HAP-1 (cell line): ENCODE measurements at places on chromosomes 13 and 19.

DNA sequence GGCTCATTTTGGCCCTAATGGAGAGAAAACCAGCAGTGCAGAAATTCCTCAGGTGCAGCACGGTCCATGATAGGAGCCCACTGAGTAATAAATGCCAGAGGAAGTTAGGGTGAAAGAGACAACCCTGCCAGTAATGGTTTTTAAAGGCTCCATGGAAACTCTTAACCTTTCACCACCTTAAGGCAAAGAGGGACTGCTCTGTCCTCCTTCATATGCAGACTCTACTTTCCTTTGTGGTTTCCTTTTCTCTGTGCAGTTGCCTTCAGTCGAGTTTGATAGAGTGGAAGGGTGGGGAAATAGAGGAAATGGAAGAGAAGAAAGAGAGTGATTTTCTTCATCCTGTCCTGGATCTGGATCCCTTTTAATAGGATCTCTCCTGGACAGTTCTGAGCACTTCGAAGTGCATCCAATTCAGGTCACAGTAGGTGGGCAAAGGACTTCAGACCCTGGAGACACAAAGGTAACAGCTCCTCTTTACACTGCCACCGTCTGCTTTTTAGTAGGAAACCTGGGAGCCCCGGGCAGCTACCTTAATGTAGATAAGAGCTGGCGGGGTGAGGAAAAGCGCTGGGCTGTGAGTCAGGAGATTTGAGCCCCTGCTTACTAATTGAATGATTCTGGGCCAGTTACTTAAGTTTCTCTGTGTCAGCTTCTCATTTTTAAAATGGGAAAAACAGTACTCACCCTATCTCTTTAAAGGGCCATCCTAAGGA lies 294.8 kb downstream of the KCNRG start:
- DNase-seq = no peak

- no peak for DNase-seq
Observed at GRCh38 chr13:62388515-62388914, 972.9 kb upstream of the PCDH20 start.

DNA sequence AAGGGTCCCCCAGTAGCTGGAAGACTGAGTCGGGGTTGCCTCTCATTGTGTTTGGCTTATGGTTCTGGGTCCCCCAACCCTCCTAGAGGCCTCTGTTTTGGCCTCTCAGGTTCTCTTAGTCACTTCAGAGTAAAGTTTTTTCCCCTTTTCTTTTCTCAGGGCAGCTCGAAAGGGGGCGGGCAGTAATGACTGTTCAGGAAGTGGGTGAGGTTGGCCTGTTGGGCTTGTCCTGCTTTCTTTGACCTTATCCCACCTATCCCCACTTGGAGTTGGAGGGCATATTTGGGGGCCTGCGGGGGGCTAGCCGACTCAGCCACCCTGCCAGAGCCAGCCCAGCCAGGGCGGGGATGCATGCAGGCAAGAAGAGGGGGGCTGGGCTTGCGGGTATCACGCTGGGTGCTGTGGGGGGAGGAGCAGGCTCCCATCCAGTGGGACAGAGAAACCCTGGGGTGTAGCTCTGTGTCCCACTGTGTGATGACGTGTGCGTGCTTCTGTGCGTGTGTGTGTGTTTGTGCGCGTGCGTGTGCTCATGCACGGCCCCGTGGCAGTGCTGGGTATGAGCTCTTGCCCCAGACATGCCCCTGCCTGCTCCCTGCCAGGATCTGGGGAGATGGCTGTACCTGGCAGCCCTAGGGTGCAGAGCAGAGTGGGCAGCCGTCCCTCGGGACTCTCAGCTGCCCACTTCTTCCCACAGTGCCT lies 1.4 kb downstream of the CIC start:
- DNase-seq = no peak

GRCh38 chr13:79393564-79394249 lies 12.3 kb downstream of the RBM26 start:
- peak; percentile 90 for DNase-seq

DNA sequence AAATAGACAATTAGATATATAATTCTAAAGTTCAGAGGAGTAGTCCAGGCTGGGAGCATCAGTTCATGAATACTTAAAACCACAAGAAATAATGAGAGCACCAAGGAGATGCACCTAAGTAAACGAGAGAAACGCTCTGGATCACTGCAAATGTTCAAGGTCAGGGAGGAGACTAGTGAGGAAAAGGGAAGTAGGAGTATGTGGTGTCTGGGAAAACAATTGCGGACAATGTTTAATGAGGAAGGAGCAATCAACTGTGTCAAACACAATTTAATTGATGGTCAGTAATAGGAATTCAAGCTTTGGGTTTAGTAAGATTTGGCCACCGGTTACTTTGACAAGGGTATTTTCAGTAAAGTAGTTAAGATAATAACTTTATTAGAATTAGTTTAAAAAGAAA lies 652.2 kb downstream of the DACH1 start:
- no peak for DNase-seq

GRCh38 chr13:81302125-81302524 lies 961.2 kb upstream of the SPRY2 start:
- DNase-seq = no peak

DNA sequence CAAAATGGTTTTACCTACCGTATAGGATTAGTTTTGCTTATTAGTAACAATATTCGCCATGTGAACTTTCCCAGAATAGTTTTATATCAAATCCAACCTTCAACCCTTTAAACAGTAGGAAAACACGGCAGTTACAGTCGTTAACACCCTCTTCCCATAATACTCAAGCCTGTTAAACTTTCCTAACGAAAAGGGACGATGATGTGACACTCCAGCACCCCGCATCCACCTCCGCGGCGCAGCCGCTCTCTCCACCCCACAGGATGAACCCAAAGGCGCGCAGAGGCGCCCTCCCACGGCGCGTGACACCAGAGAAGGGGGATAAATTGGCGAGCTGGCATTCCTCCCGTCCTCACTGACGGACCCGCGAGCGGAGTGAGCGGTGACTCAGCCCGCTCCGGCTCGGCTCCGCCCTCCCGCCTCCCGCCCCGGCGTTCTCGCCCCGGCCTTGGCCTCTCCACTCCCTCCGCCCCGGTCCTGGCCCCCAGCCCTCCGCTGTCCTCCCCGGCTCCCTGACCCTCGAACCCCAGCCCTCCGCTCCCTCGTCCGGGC lies 665 bp downstream of the TUBGCP3 start:
- peak; percentile 50 for DNase-seq

DNA sequence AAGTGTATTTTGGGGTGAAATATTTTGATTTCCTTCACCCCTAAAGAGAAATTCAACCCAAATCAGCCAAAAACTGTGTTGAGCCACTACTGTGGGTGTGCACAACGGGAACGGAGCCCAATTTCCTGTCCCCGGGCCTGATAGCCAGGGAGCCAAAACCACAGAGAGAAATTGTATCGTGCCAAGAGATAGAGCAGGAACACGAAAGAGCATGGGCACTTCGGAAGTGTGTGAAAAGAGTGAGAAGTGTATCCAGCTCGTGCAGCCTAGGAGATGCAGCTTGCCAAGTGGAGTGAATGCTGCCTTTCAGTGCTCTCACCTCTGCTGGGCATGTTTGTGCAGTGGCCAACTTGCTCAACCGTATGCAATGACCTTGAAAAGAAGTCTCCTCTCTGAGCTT lies 19.4 kb upstream of the PLEKHF1 start:
- DNase-seq = no peak

GRCh38 chr13:75357576-75358289 lies 124.2 kb downstream of the TBC1D4 start:
- DNase-seq = peak; percentile 78

DNA sequence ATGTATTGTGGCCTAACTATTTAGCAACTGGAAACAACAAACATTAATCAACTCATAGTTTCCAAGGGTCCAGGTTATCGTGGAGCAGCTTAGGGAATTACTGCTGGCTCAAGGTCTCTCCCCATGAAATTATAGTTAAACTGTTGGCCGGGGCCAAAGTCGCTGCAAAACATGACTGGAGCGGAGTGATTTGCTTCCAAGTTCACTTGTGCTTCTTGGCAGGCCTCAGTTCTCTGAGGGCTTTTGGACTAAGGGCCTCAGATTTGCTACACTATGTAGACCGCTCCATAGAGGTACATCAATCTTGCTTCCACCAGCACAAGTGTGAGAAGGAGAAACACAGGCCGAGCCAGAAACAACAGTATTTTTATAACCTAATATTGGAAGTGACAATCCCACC lies 9.4 kb upstream of the KBTBD7 start:
- DNase-seq = no peak

- DNase-seq = no peak
Observed at GRCh38 chr19:18216789-18217188, 9.4 kb downstream of the PDE4C start.

DNA sequence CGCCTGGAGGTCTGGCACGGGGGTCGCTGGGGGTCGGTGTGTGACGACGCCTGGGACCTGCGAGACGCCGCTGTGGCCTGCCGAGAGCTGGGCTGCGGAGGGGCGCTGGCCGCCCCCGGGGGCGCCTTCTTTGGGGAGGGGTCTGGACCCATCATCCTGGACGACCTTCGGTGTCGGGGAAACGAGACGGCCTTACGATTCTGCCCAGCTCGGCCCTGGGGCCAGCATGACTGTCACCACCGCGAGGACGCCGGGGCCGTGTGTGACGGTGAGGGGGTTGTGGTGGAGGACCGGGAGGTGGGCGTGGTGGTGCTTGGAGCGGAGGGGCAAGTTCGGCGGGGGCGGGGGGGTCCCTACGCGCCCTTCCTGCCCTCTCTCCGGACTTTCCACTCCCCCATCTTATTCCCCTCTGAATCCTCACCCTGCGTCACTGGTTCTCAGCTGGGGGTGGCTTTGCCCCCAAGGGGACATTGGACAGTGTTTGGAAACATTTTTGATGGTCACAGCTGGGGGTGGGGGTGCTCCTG lies 5.5 kb downstream of the SSC5D start:
- DNase-seq = no peak

DNA sequence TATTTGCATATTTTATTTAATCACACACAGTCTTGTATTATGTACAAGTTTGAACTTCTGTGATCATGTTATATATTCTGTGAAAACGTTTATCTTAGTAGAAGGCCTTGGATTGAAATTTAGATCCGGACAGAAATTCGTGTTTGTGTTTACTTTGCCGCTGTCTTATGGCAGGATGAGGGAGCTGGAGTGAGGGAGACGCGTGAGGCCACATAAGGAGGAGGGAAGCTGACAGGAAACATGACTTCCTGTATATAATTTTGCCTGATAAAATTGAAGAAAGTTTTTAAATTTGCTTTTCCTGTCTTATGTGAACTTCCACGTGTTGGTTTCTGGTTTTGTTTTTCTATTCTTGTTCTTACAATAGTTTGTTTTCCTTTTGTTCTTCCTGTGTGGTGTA lies 200.2 kb downstream of the MTUS2 start:
- no peak for DNase-seq

DNA sequence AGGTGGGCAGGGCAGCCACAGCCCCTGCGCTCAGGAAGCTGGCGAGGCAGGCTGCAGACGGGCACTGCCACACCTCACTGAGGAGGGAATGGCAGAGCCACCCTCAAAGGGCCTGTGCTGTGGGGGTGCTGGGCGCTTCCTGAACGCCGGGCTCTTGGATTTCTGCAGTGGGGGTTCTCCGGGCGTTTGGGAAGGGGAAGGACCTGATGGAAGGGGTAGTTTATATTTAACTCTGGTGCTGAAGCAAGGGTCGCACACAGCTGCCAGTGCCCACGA lies 10.5 kb downstream of the GNA11 start:
- no peak for DNase-seq

DNA sequence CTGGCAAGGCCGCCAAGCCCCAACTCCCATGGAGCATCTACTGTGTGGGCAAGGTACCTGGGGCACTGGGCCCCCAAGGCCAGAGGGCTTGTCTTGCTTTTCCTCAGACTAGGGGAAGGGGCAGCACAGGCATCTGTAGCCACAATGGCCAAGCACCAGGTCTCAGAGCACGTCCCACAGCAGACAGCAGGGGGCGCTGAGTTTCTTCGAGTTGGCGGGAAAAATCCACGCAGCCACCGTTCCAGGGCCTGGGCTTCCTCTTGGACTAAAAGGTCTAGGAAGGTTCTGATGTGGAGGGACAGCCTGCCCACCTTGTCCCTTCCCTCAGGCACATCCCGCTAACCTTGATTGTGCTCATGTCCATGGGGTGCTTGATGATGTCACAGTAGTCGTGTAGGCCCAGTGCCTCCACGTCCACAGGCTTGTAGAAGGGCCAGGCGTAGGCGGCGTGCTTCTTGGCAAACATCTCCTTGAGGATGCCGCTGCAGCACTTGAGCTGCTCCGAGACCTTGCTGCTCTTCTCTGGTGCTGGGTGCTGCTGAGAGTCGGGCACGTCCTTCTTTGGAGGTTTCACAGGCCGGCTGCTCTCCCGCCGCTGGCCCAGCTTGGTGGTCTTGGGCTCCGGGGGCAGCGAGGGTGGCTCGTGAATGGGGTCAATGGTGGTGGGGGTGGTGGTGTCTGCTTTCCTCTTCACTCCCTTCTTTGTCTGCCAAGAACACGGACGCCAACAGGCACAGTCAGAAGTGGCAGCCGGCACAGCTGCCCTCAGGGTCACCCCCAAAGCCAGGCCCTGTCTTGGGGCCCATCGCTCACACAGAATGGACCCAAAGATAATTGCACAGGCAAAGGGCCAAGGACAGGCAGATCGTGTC lies 32.0 kb upstream of the EPHX3 start:
- peak; percentile 88 for DNase-seq

GRCh38 chr19:7962644-7963268 lies 19.3 kb upstream of the TIMM44 start:
- DNase-seq = no peak

DNA sequence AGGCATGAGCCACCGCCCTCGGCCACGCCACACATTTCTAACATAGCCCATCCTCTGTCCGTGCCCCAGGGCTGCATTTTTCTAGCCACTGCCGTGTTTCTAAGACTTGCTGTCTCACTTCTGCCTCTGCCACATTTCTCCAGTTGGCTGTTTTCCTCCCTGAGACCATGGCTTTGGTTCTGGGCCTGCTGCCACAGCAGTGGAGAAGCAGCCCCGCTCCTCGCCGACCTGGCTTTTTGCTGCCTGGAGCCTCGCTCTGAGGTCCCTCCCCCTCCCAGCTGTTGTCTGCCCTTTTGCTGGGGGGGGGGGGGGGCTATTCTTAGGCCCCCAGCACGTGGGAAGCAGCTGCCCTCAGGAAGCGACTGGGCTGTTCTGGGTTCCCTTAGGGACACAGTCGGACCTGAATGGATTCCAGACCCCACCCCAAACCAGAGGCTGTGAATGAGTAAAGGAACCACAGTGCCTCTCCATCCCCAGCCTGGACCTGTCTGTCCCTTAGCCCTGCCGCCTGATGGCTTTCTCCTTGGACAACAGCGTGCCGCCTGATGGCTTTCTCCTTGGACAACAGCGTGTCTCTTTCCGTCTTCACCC lies 3.3 kb downstream of the GYS1 start:
- DNase-seq = no peak

DNA sequence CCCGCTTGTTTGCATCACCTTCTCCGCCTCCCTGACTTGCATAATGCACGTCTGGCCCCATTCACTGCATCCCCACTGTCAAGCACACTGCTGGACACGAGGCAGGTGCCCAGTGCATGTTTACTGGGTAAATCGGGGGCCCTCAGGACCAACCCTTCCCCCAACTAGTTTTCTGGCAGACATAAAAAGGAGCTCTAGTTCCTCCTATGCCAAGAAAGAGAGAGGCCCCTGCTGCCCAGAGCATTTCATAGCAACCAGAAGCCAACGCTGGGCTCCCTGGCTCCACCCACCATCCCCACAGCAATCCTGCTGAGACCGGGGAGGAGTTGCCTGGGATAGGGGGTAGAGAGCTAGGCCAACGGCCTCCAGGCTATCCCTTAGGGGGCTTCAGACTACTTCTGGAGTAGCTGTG lies 23.2 kb downstream of the ANKRD27 start:
- DNase-seq = no peak

GRCh38 chr13:39345982-39346381 lies 257.0 kb downstream of the LHFPL6 start:
- no peak for DNase-seq

GRCh38 chr13:38265132-38265497 lies 84.5 kb upstream of the UFM1 start:
- DNase-seq = no peak
